ENCODE measurements at places on chromosomes 3 and 15.

DNA sequence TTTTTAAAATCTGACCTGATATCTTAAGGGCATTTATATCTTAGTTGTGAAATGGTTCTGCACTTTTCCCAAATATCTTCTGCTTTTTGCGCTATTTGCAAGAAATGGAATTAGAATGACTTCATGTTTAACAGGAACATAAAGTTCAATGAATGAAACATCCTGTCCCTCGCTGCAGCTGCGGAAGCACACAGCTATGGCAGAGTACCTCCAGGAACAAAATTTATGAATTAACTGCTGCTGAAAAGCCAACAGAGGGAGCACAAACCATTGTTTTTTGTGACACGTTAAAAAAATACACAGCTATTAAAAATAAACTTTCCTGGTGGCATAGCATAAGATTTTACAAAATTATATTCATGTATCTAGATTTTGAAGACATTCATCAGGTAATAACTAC lies 404.4 kb upstream of the MDFIC2 start:
- DNase-seq, result no peak

DNA sequence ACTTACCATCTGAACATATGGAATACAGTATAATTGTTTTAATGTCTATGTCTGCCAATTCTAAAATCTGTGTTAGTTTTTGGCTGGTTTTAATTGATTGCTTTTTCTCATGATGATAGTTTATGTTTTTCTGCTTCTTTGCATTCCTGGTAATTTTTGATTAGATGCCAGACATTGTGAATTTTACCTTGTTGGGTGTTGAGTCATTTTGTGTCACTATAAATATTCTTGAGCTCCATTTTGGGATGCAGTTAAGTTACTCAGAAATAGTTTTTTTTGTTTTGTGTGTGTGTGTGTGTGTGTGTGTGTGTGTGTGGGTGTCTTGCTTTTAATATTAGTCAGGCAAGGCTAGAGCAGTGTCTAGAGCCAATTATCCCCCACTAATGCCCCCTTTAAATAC lies 818.8 kb upstream of the NR2F2 start:
- no peak for DNase-seq

GRCh38 chr3:11377719-11378118 lies 105.5 kb downstream of the ATG7 start:
- DNase-seq, result no peak

DNA sequence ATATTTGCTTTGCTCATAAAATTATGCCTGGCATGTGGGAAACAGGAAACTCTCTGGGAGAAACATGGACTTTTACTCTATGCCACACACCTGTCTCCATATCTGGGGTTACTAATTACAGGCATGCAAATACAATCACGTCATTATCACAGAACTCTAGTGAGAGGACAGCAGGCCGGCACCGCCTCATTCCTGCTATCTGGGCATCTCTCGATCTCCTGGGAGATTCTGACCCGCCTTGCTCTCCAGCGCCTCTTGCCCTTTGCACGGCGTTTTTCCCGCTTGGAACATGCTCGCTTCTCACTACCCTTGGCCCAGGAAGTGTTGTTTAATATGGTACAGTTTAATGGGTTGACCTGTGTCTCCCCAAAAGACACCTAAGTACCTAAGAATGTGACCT lies 45.4 kb upstream of the PARL start:
- no peak for DNase-seq

DNA sequence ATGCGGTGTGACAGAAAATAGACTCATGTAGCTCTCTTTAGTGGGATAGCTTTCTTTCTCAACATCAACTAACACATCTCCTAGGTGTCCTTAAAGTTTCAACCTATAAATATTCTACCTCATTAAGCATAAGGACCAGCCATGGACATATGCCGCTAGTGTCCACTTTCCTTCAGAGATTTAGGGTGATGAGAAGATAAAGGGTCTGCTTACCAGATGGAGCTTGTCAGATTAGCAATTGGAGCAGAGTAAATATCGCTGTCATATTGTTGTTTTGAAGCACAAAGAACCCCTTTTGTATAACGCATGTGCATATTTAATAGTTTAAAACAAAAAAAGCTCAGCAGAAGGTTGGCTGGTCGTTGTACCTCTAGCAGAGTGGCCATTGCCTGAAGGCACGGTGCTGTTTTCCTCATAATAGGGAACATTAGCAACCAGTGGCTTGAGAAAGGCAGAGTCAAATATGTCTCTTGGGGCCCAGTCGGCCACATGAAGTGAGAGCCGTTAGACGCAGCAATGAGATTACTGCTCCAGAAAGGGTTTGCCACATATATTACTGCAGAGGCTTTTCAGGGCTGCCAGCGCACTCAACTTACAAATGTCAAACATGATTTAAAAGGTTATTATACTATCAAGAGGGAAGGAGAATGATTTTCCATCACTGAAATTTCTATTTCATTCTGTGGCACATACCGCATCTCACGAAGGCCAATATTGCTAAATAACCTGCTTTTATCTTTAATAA lies 264.2 kb downstream of the ROBO2 start:
- DNase-seq, result no peak

GRCh38 chr3:179452872-179453271 lies 1.6 kb upstream of the GNB4 start:
- no peak for DNase-seq

GRCh38 chr3:73542136-73542535 lies 82.6 kb downstream of the PDZRN3 start:
- no peak for DNase-seq

- DNase-seq, result no peak
Observed at GRCh38 chr3:128343287-128344051, 123.2 kb downstream of the DNAJB8 start.

DNA sequence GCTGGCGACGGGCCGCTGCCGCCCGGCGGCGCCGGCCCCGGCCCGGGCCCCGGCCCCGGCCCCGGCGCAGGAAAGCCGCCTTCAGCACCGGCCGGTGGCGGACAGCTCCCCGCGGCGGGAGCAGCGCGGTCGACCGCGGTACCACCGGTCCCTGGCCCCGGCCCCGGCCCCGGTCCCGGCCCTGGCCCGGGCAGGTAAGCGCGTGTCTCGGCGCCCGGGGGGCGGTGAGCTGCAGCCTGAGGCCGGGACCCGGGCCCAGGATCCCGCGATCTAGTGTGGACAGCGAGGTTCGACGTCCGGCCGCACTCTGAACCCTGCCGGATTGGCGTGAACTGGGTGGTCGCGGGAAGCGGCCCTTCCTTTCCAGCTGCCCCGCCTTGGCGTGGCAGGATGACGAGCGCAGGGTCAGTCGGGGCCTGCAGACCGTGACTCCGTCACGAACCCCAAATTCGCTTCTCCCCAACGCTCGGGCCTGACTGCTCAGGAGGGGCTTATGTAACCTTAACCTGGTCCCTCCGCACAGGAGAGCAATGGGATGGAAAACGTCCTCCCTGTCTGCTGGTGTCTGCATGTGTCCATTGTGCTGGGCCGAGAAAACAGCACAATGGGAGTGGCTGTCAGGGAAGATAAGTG lies 472 bp downstream of the BSN start:
- DNase-seq, result peak; percentile 53

DNA sequence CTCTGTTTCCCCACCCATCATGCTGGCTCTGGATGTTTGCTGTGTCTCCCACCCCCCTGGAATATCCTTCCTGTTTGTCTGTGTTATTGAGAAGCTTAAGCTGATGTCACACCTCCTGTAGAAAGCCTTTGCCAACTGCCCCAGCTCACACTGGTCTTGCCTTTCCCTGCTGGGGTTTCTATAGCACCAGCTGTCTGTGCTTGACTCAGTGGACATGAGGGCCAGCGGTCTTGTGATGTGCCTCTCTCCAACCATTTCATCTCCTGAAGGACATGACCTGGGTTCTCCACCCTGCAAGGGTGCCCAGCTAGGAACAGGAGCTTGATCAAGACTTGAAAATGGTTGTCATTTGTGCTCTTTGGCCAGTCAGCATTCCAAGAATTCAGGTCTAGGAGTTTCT lies 14.7 kb downstream of the TMEM40 start:
- no peak for DNase-seq

GRCh38 chr15:64461721-64462162 lies 1.4 kb downstream of the ZNF609 start:
- DNase-seq, result no peak

DNA sequence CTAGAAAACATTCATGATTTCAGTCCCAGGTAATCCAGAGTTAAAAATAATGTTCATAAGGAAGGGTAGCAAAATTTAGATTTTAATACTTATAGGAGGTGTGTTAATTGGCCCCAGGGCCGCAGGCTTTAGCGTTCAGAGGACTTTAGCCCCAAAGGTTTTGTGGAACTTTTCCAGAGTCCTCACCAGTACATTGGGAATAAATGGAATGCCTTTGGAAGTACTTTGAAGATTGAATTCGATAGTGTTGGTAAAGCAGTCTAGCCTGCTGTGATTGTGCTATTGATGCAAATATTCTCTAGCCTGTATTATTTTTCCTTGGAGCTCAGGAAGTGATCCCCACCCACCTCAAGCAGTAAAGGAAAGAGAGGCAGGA lies 137.1 kb downstream of the IGF1R start:
- DNase-seq, result no peak

GRCh38 chr3:69085833-69086722 lies 1.3 kb downstream of the ARL6IP5 start:
- DNase-seq, result peak; percentile 68

DNA sequence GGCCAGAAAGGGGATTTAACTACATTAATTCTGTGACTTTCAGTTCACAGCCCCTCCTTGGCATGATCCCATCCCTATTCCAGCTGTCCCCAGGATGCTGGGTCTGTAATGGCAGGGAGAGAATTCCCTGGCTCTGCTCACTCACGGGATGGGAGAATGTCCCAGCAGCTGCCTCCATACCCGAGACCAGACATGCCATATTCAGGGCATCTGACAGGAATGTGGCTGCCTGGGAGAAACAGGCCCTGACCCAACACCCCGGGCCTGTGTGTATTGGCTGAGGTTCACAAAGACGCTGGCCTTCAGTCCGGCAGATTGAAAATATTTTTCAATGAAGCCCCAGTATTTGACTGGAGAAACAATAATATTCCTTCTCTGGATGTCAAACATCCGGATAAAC lies 83.6 kb upstream of the SMAD3 start:
- DNase-seq, result no peak

GRCh38 chr3:195929452-195929851 lies 21.1 kb upstream of the TNK2 start:
- no peak for DNase-seq

GRCh38 chr3:100254168-100254777 lies 6.5 kb upstream of the TBC1D23 start:
- no peak for DNase-seq

DNA sequence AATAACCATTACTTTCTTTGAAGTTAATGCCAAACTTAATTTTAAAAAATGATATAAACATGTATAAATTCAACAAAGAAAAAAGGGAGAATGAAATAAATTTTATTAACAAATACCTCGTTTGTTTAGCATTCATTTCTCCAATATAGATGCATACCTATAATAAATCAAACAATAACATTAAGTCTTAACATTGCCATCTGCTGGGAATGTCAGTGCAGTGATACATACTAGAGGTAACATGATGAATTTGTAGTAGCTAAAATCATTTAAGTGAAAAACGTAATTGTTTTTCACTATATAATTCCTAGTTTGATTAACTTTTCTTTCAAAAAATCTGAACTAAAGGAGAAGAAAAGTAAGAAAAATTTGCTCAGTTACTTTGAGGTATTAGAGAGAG lies 340.2 kb upstream of the CBLB start:
- DNase-seq, result no peak

DNA sequence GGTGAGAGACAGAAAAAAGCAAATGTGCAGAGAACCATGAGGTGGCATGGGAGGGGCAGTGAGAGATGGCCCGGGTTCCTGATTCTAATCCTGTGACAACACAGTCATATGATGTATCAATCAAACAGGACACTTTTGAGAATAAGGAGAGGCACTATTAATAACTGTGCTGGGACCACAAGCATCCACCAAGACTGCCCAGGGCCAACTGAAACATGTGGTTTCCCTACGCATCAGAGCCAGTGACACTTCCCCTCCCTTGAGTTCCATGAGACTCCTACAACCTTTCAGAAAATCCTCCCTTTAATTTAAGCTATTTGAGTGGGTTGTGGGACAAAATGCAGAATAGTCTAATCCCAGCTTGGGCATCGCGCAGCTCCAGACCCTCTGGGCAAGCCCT lies 17.4 kb downstream of the SH3BP5 start:
- DNase-seq, result no peak

GRCh38 chr3:123951522-123952447 lies 9.2 kb downstream of the CCDC14 start:
- DNase-seq, result no peak

- no peak for DNase-seq
Observed at GRCh38 chr3:82618594-82618993, 857.1 kb upstream of the GBE1 start.

DNA sequence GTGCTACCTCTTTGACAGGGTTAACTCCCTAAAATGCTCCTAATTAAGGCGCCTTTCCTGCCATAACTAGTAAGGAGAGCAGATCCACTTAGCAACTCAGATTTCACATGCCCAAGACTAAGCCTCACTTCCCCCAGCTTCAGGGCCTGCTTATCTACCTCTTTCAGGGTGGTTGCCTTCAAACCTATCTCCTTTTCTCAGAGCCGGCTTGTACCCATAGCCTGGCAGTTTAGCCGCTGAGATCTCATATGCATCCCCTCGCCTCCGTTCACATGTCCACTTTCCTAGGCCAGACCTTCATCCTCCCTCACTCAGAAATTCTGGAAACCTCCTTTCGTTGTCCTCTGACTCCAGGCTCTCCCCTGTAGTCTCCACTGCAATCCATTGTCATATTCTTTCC lies 1.0 kb upstream of the FSTL1 start:
- DNase-seq, result no peak

Measured in stimulated activated CD4-positive, alpha-beta T cell treated with anti-CD3 and anti-CD28 coated beads, TNF-alpha, amount 100 ng/mL, for 4 hours (primary cell).